Natural killer cell treated with Interleukin-12 subunit alpha and Interleukin-12 subunit beta and Interleukin-15 and Interleukin-18, amount 100 ng/mL, for 72 hours (primary cell): ENCODE measurements at places on chromosomes 2 and 18. TPM values are rescaled to one million over a fixed set of nuclear protein-coding genes. Genes with fewer than 3 reads are reported as not detected.

Gene PRLH
- total RNA-seq, result not detected

DNA sequence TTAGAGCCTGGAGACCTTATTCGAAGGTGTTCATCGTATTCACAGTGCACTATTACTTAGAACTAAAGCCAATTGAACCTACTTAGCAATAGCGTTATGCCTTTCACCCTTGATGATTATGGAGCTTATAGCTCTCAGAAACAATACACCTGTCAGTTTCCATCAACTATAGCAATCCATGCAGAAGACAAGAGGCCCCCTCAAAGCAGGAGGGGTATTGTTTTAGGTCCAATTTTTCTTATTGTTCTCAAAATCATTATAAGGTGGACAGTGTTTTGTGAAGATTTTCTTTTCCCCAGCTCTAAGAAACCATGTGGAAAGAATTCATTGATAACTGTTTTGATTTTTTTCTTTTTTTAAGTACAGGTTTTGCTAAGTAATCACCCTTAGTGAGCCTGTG is 135.5 kb downstream of the MEIS1 start:
- no peak for DNase-seq
- no peaks in the 10 kb centered on the region for H3K36me3 ChIP-seq
- peaks cover 6% of the 10 kb centered on the region for H3K4me1 ChIP-seq
- H3K4me3 ChIP-seq, result no peak overlapping the region
- H3K27ac ChIP-seq, result no peak overlapping the region

- H3K27ac ChIP-seq, result no peak overlapping the region
- no peaks in the 10 kb centered on the region for H3K4me1 ChIP-seq
- peaks cover 8% of the 10 kb centered on the region for H3K27me3 ChIP-seq
- no peak overlapping the region for H3K4me3 ChIP-seq
- no peak for DNase-seq
These were observed 258.7 kb downstream of the TTC32 start for GRCh38 chr2:19643117-19643518.

Gene ABCG8
- not detected for total RNA-seq

DNA sequence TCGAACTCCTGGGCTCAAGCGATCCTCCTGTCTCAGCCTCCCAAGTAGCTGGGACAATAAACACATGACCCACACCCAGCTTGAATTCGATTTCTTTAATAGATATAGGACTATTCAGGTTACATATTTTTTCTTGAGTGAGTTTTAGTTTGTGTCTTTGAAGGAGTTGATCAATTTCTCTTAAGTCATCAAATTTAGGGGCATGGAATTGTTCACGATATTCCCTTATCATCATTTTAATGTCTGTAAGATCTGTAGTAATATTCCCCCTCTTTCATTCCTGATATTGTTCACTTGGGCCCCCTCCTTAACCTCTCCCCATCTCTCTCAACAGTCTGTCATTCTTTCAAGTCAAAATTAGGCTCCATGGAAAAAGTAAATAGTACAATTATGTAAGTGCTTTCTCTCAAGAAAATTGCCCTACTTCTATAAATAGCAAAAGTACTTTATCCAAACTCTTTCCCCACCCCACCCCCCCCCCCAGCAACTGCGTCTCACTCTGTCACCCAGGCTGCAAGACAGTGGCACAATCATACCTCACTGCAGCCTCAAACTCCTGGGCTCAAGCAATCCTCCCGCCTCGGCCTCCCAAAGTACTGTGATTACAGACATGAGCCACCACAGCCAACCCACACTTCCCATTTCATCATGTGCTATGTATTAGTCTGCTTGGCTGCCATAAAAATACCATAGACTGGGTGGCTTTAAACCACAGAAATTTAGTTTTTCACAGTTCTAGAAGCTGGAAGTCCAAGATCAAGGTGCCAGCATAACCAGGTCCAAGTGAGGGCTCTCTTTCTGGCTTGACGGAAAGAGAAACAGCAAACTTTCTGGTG is 20.1 kb downstream of the WDR33 start:
- H3K4me3 ChIP-seq, result no peak overlapping the region
- no peaks in the 10 kb centered on the region for H3K27me3 ChIP-seq
- DNase-seq, result no peak

- H3K27ac ChIP-seq, result no peak overlapping the region
- no peak for DNase-seq
- H3K27me3 ChIP-seq, result peaks cover 30% of the 10 kb centered on the region
- no peak overlapping the region for H3K4me3 ChIP-seq
These were observed 199.8 kb downstream of the EPHA4 start for GRCh38 chr2:221372159-221372884.

Gene DGUOK
- 87.1 TPM for total RNA-seq

GRCh38 chr2:38191516-38191915 is 115.6 kb upstream of the CYP1B1 start:
- H3K27ac ChIP-seq, result no peak overlapping the region
- no peak overlapping the region for H3K4me3 ChIP-seq
- H3K27me3 ChIP-seq, result peaks cover 32% of the 10 kb centered on the region
- H3K36me3 ChIP-seq, result peaks cover 20% of the 10 kb centered on the region
- no peak for DNase-seq

DNA sequence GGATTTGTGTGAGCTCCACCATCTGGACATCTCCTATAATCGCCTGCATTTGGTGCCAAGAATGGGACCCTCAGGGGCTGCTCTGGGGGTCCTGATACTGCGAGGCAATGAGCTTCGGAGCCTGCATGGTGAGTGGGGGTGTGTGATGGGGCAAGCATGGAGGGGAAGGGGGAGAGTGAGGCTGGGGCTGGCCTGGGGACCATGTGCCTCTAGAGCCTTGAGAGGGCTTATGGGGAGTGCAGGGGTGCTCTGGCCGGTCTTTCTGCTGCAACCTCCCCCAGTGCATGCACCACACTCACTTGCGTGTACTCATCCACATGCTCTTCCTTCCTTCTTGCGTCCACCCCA is 7.9 kb downstream of the STK11IP start:
- H3K27ac ChIP-seq, result no peak overlapping the region
- no peaks in the 10 kb centered on the region for H3K27me3 ChIP-seq
- H3K4me3 ChIP-seq, result no peak overlapping the region
- DNase-seq, result no peak

Gene GULP1
- not detected for total RNA-seq

- no peaks in the 10 kb centered on the region for H3K4me1 ChIP-seq
- H3K27ac ChIP-seq, result no peak overlapping the region
- H3K36me3 ChIP-seq, result no peaks in the 10 kb centered on the region
- no peak for DNase-seq
These were observed 149.2 kb upstream of the NCKAP5 start for GRCh38 chr2:133717497-133717896.

DNA sequence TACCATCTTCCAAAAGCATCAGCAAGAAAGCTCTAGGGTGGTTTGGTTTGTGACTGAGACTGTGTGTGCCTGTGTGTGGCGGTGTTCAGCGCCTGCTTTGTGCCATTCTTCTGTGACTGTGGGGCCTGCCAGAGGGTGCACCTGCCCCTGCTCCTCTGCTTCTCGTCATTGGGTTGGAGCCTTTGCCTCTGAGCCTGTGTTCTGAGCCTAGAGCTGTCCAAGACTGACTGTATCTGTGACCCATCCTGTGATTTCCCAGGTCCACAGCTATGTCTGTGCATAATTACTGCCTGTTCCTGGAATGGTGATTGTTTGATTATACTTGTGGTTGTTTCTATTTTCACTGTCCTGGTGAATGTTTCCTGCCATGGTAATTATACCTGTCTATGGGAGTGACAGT is 57.1 kb upstream of the KLHL29 start:
- H3K4me1 ChIP-seq, result no peaks in the 10 kb centered on the region
- DNase-seq, result no peak
- H3K27me3 ChIP-seq, result peaks cover 17% of the 10 kb centered on the region
- no peak overlapping the region for H3K4me3 ChIP-seq

DNA sequence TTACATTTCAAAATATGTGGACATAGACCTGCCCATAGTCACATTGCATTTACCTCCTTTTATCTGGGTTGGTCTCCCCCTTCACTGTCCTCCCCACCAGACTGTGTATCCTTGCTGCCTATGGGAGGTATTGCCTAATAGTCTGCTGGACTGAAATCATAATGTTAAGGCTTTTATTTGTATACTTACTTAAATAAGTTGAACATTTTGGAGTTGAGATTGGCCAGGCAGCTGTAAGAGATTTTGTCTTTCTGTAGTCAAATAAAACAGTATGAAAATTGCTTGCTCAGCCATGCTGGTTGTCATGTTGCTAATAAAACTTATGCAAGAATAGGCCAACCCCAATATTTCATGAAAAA is 280.9 kb downstream of the PTPRM start:
- DNase-seq, result no peak
- H3K36me3 ChIP-seq, result peaks cover 12% of the 10 kb centered on the region
- no peaks in the 10 kb centered on the region for H3K27me3 ChIP-seq

DNA sequence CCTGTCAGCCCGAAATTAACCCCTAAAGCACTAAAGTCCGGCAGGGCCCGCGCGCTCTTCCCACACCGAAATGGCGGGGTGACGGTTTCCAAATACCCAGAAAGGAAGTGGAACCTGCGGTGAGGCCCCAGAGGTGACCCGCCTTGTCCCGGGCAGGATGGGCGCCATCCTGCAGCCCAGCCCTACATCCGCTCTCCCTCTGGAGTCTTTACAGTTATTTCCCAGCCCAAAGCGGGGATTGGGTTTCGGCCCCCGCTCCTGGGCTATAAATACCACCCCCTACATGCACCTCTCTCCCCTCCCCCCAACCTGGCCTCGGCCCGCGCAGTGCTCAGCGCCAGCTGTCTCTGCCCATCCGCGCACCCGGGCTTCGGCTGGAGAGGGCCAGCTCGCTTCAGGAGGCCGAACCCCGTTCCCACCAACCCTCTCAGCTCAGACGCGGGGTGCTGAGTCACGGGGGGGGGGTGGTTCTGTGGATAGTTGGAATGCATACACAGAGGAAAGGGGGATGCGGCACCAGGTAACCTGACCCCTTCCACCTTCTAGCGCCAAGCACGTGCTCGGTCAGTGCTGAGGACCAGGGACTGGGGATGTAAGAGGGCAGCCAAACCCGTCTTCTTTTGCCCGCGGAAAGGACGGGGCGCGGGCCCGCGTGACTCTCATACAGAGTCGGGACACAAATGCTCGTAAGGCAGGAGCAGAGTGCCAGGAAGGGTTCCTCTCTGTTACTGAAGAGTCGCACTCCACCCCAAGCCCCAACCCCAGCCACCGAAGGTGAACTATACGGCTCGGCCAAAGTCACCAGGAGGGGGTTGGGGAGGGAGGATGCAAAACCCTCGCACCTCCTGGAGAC is at the start of gene TUBA4B:
TSS of gene TUBA4B (plus strand) at position 344 of the 853 bp plus-strand sequence. CDS start at position 509, 165 bp downstream.
- H3K4me1 ChIP-seq, result peaks cover 58% of the 10 kb centered on the region
- H3K27ac ChIP-seq, result peak within 1 kb of the TSS; percentile 88
- peaks cover 9% of the 10 kb centered on the region for H3K36me3 ChIP-seq
- H3K4me3 ChIP-seq, result peak within 1 kb of the TSS; percentile 90

DNA sequence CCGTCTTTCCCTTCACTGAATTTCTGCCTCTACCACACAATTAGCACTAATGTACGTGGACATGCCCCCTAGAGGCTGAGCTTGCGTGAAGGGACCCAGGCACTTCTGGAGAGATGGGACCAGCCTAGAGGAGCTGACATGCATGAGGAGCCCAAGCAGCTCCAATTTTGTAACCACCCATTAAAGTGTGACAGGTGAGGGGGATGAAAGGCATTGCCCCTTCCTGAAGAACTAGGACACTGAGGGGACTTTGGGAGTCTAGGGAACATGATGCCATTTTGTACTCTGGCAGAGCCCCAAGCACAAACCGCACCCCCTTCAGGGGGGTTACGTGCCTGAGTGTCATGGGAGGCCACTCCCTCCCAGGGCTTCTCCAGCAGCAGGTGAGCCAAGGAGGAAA is 63.6 kb downstream of the HNRNPLL start:
- no peak for DNase-seq
- H3K4me3 ChIP-seq, result no peak overlapping the region
- peaks cover 14% of the 10 kb centered on the region for H3K27me3 ChIP-seq
- no peak overlapping the region for H3K27ac ChIP-seq

DNA sequence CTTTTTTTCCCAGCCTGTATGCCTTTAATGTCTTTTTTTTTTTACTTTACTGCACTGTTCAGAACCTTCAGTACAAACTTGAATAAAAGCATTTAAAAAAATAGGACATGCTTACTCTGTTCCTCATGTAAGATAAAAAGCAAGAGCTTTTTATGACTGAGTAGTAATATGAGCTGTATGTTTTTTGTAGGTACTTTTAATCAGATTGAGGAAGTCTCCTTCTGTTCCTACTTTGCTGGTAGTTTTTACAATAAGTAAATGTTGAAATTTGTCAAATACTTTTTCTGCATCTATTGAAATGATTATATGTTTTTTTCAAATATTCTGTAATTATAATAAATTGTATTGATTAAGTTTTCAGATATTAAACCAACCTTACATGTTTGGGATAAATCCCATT is 189.8 kb downstream of the FAM210A start:
- H3K36me3 ChIP-seq, result no peaks in the 10 kb centered on the region
- H3K27ac ChIP-seq, result no peak overlapping the region
- peaks cover 34% of the 10 kb centered on the region for H3K4me1 ChIP-seq
- DNase-seq, result no peak
- H3K27me3 ChIP-seq, result no peaks in the 10 kb centered on the region

- peaks cover 2% of the 10 kb centered on the region for H3K27me3 ChIP-seq
- peaks cover 12% of the 10 kb centered on the region for H3K36me3 ChIP-seq
- no peak for DNase-seq
- H3K27ac ChIP-seq, result no peak overlapping the region
- no peaks in the 10 kb centered on the region for H3K4me1 ChIP-seq
These were observed 282.4 kb upstream of the THSD7B start for GRCh38 chr2:136482966-136483365.

Gene CRYBA2
- total RNA-seq, result not detected

- no peaks in the 10 kb centered on the region for H3K36me3 ChIP-seq
- DNase-seq, result no peak
- no peaks in the 10 kb centered on the region for H3K4me1 ChIP-seq
- H3K27ac ChIP-seq, result no peak overlapping the region
These were observed 132.5 kb downstream of the SPHKAP start for GRCh38 chr2:228048838-228049490.

- H3K4me3 ChIP-seq, result no peak overlapping the region
- peaks cover 4% of the 10 kb centered on the region for H3K27me3 ChIP-seq
- H3K27ac ChIP-seq, result no peak overlapping the region
- peaks cover 6% of the 10 kb centered on the region for H3K36me3 ChIP-seq
- no peak for DNase-seq
- no peaks in the 10 kb centered on the region for H3K4me1 ChIP-seq
These were observed 17.8 kb downstream of the THNSL2 start for GRCh38 chr2:88187927-88188326.

DNA sequence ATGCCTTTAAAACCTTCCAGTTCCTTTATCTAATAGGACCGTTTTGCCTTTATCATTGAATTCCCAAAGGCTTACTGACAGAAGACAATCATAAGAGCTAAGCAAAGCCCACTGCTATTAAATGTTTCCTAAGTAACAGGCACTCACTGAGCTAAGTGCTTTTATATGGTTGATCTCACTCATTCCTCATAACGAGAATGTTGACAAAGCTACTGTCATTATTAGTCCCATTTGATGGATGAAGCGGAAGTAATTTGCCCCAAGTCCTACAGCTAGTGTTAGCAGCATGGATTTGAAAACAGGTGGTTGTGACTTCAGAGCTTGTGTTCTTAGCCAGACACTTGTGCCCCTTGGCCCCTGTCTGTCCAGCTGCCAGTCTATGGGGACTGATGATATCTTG is 134.8 kb upstream of the SERPINE2 start:
- no peaks in the 10 kb centered on the region for H3K4me1 ChIP-seq
- H3K36me3 ChIP-seq, result no peaks in the 10 kb centered on the region
- no peak overlapping the region for H3K4me3 ChIP-seq
- peaks cover 19% of the 10 kb centered on the region for H3K27me3 ChIP-seq

- no peaks in the 10 kb centered on the region for H3K27me3 ChIP-seq
- no peak overlapping the region for H3K4me3 ChIP-seq
These were observed 11.6 kb downstream of the ATAD2B start for GRCh38 chr2:23915327-23915726.

Gene YPEL5
- 23.4 TPM for total RNA-seq
